ENCODE measurements at places on chromosomes 4 and X.

GRCh38 chr4:576245-576821, at the start of gene TMEM271:
TMEM271 (minus strand) TSS chr4:576295; CDS start chr4:576062, 233 bp downstream.
- no peak for DNase-seq

GRCh38 chr4:152643153-152644035, 36.4 kb downstream of the TMEM154 start:
- no peak for DNase-seq

GRCh38 chrX:130552444-130553073, 150.8 kb downstream of the RBMX2 start:
- no peak for DNase-seq

- DNase-seq, result no peak
Observed at GRCh38 chr4:100982345-100982744, 365.0 kb downstream of the PPP3CA start.

GRCh38 chrX:112816908-112817307, 23.7 kb downstream of the AMOT start:
- no peak for DNase-seq

- no peak for DNase-seq
Observed at GRCh38 chr4:52836120-52836519, 26.0 kb upstream of the RASL11B start.

DNA sequence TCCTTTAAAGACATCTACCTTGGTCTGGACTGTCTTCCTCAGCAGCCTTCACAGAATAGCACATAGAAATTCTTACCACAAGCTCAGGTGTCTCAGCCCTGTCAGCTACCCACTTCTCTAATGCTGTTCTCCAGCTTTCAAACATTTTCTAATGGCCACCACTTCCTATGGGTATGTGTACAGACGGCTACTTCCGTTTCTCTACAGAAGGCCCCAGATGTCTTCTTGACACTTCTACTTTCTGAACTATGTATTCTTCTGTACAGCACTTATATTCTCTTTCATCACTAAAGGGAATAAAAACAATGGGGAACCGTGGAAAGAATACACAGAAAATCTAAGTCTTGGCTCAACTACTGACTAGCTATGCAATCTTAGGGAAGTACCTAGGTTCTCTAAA, 13.3 kb downstream of the OPHN1 start:
- no peak for DNase-seq

DNA sequence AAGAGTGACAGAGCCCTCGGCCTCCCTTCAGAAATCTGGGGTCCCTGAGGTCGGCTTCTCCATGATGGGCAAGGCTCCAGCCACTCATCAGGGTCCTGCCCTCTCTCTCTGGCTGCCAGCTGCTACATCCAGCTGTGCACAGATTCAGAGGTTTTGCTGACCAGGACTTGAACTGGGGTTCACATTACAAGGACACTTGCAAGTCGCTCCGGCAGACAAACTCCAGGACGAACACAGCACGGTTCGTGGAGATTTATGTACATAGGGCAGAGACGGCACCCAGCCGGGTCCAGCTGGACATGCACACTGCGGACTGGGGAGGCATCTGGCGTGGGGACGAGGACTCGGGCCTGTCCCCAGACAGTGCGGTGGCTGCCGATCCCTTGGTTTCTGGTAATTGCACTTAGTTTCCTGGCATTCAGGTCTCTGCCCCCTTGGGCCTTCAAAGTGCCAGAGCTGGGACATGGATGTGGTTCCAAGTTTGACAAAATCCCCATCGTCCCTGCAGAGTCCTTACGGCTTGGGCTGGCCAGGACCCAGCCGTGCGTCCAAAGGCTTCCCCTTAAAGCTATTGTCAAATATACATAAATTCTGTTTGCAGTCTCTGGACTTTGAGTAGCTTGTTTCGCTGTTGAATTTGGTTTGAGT, 6.2 kb upstream of the C4orf50 start:
- DNase-seq, result no peak

GRCh38 chr4:159425737-159426305, 322.9 kb downstream of the RAPGEF2 start:
- DNase-seq, result no peak

DNA sequence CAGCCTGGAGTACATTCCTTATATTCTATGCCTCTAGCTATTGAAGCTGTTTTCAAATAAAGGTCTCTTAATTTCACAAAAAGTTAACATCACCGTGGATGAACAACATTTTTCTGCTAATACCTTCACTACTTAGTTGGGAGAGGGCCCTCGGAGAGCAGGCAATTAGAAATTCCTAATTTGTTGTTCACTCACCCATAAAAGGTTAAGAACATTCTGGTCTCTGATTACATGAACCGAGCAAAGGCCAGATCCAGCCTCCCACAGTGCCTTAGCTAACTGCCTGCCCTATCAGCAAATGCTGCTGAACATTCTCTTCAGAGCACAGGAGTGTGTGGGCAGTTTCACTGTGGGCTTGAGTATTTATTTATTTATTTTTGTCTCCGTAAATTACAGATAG, 36.0 kb upstream of the TTC29 start:
- no peak for DNase-seq

DNA sequence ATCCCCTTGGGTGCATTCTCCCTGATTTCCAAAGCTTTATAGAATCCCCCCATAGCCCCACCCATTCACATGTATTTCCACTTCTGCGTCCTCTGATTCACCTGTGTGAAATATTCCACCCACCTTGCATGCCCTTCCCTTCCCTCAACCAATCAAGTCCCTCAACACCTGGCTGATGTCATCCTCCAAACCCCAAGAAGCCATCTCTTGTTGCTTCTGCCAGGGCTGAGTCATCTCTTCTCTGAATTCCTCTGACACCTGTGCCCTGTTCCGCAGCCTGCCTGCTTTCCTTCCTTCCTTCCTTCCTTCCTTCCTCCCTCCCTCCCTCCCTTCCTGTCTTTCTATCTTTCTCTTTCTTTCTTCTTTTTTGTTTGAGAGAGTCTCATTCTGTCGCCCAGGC, 9.9 kb downstream of the CRMP1 start:
- no peak for DNase-seq
